ENCODE measurements at places on chromosomes 1 and 21.

DNA sequence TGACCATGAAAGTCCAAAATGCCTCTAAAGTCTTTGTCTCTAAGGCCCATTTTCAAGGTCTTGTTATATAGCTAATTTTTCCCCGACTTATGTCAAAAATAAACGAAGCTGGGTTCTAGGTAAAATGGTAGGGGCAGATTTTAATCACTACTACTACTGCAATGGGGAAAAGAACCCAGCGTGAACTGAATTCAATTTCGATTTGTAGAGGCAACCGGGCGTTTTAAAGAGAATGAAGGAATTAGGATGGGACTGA, 536 bp upstream of the EXO1 start:
- DNase-seq = no peak

DNA sequence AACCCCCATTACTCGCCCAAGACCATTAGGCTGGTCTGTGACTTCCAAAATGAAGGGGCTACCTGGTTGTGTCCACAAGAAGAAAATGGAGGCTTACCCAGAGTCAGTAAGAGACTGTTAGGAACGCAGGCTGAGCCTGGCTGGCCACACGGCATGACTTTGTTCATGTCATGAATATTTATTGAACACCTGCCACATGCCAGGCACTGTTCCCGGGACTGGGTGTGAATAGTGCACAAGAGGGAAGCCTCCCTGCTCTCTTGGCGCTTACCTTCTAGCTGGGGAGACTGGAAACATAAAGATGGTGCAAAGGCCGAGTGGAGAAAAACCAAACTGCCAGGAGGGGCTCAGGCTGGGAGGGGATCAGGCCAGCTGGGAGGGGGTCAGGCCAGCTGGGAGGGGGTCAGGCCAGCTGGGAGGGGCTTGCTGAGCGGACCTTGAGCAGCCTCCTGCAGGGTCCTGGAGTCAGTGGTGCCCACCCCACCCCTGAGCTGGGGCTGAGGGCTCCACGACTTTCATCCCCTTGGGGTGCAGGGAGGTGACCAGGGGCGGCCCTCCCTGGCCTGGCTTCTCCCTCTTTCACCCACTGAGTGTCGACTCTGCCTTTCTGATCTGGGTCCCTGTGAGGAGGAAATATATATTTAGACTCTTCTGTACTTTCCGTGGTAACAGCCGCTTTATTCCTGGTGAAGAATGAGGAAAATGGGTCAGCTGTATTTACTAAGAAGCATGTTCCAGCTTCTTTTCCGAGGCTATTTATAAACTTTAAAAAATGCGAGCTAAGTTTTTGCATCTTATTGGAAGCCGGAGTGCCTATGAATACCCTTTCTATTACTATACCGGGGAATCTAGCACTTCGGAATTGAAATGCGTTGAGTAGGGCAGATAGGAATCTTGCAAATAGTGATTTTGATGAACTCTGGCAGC, 139.0 kb downstream of the CAMTA1 start:
- DNase-seq = no peak

DNA sequence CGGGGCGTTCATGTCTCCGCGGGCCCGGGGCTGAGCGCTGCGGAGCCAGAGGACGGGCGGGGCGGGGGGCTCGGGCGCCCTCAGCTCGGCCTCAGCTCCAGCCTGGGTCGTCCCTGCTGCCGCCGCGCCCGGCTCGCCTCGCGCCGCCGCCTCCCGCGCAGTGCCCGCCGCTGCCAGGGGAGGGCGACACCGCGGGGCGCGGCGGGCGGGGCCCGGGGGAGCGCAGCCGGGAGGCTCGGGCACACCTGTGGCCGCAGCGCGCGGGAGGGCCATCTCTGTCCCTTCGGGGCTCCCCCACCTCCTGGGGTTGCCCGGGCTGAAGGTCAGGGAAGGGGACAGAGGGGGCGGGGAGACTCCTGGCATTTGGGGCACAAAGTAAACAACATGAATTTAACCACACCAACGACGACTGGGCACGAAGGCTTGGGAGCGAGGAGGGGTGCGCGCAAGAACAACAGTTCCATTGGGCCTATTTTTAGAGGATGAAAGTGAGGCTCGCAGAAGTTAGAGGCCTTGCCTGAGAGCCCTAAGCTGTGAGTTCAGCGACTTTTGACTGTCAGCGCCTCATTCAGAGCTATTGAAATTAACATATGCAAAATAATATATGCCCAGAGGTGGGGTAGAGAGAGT, at the start of gene FAM131C:
Gene FAM131C (minus strand): TSS at position 162 of the 630 bp plus-strand sequence. CDS start 209 bp downstream, outside the sequence.
- peak; percentile 15 for DNase-seq

DNA sequence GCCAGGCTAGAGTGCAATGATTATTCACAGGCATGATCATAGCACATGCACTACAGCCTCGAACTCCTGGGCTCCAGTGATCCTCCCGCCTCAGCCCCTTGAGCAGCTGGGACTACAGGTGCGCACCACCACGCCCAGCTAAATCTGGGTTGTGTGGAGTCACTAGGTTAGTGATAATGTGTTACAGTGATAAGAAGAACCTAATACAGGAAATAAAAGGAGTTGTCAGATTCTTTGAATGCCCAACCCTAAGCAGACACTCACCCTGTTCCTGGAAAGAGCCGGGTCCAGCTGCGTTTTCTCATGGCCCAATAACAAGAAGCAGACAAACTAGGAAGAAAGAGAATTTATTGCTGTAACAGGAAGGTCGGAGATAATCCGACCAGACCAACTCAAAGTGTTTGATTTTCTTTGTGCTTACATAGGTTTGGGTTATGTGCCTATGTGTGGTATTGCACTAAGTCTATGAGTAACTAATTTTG, 8.8 kb downstream of the IFNGR2 start:
- no peak for DNase-seq

DNA sequence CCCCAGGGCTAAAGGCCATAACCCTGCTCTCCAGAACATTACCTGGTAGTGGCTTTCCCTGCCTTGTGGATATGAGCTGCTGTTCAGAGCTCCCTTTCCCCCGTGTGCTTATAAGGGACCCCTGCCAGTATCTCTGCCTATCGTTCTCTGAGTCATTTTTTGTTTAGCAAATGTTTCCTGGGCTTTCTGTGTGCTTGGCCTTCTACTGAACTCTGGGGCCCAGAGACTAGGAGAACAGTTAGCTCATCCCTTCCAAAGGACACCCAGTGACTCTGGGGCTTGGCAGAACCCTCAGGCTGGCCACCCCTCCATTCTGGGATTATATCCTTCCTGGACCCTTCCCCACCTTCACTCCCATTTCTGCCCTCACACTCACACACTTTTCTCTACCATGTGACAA, 80.8 kb upstream of the POU3F1 start:
- DNase-seq = no peak

GRCh38 chr1:15836772-15837669, 10.5 kb upstream of the SPEN start:
- DNase-seq = peak; percentile 28

DNA sequence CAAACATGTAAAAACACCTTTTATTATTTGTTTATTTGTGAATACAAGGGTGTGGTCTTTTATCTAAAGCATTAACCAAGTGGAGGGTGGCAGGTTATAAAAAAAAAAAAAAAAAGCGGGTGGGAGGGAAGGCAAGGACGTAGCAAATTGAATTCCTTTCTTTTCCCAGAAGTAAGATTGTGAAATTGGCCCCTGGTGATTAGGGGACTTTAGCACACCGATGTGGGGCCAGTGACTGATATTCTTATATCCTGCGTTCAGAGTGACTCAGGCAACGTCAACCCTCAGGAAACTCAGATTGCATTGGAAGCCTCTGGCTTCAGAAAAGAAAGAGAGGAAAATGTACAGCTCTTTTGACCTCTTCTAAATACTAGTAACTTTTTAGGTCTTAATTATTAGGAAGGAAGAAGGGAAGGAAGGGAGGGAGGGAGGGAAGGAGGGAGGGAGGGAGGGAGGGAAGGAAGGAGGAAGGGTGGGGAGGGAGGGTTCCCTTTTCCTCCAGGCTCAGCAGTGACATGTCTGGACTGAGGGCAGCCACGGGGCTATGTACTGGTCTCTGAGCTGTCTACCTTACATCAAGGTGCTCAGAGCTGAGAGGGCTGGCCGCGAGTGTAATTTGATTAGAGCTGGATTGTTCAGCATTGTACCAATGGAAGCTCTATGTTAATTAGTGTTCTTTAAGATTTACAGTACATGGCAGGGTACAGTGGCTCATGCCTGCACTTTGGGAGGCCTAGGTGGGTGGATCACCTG, 30.2 kb downstream of the EVA1C start:
- DNase-seq = no peak

DNA sequence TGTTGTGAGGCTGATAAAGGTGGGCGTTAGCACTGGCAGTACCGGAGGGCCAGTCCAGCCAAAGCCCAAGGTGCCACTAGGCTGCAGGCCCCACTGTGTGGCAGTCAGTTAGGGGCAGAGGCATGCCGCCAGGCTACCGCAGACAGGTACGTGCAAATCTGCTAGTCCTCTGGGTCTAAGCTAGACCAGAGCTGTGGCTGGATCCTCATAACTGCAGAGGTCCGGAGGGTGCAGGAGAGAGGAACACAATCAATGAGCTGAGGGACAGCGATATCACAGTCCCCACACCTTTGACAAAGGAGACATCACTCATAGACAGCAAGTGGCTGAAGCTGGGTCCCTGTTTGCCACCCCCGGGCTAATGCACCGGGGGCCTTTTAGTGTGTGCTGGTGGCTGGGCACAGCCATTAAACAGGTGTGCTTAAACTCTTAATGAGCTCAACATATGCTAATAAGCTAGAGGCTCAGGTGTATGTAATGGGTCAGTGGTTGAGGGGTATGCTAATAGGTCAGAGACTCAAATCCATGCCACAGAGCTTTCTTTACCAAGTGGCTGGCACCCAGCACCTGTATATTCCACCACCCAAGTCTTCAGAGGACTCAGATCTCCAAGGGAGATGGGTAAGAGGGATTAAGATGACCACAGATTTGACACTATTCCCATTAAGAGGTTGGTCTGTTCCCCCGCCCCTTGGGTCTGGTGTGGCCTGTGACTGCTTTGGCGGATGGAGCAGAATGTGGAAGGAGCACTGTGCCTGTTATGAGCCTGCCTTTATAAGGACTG, 82.0 kb downstream of the GLIS1 start:
- no peak for DNase-seq

GRCh38 chr1:218254296-218254946, 30.7 kb upstream of the RRP15 start:
- DNase-seq = no peak

DNA sequence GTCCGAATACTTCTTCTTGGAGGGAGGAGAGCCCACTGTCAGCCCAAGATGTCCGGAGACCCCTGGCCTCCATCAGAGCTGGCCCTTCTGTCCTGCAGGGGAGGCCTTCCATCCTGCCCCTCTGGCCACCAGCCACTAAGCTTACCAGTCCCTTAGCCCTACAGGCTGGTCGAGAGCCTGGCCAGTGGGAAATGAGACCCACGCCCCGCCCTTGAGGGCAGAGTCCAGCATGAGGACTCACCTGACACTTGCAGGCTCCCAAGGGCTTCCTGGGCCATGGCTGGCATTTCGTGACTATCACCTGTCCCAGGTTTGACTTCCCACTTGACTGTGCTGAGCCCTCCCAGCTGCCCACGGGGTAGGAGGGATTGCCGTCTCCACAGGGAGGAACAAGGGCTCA, 361.8 kb upstream of the VAMP3 start:
- DNase-seq = no peak

DNA sequence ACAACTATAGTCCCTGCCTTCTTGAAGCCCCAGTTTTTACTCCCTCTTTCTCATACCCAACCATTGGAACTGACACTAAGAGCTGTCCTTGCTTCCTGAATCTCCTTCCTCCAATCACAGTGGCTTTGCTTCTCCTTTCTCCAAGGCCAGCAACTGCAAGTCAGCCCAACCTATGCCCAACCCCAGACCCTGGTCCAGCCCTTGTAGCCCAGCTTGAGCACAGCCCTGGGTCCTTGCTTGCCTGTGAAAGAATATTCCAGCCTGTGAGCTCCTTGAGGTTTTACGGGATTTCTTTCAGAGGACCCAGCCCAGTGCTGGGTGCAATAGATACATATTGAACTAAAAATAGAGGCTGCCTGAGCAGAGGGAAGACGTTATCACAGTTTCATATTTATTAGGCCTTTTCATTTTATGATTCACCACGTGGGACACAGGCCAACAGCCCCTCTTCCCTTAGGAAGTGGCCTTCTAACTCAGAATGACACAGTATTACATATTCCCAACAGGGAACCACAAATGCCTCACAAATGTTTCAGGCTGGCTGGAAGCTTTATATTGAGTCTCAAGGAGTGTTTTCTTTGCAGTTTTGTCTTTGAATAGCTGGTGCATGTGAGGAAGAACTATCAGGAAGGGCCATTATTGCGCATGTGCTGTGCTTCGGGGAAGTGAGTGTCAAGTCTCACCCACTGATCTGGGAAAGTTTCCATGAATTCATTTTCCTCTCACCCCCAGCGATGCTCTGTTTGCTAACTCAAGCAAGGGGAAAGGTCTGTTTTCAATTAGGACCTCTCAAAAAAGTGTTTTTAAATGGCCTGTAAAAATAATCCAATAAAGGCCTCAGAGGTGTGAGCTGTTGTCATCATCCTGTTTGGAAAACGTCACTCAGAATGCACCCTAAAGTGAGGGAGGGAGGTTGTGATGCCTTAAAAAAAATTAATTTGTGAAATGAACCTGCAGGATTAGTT, 92.3 kb upstream of the NFIA start:
- no peak for DNase-seq

- DNase-seq = no peak
Measured at GRCh38 chr1:213227458-213227857, 176.4 kb downstream of the RPS6KC1 start.

GRCh38 chr1:50110656-50111055, 1.9 kb downstream of the ELAVL4 start:
- DNase-seq = no peak

- peak; percentile 43 for DNase-seq
Measured at GRCh38 chr21:44300262-44300959, 558 bp downstream of the PFKL start.

- no peak for DNase-seq
Measured at GRCh38 chr1:11581445-11581991, 72.7 kb downstream of the FBXO2 start.

- DNase-seq = no peak
Measured at GRCh38 chr21:44702973-44703730, 6.2 kb downstream of the KRTAP10-12 start.

DNA sequence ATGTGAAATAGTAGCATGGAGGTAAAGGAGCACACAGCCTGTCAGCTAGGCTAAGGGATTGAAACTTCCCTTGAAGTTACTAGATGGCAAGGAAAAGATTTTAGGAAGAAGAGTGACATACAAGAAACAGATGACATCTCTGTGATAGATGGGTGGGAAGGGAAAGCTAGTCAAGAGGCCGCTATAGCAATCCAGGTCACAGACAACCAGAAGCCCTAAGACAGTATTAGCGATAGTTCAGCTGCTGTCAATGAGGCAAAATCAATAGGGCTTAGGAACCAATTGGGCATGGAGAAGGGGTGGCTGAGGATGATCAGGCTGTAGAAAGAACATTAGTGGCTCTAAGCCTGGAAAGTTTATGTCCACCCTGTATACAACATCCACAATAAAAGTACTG, 111.1 kb downstream of the GLUL start:
- DNase-seq = no peak
